ENCODE measurements at places on chromosomes 2 and 18.

GRCh38 chr2:214578442-214578841 is 167.6 kb downstream of the VWC2L start:
- no peak for DNase-seq

- no peak for DNase-seq
These were observed 81.4 kb upstream of the XPO1 start for GRCh38 chr2:61619561-61619960.

- peak; percentile 90 for DNase-seq
These were observed 1.0 kb downstream of the PPP3R1 start for GRCh38 chr2:68251187-68251854.

- DNase-seq: no peak
These were observed 31.2 kb downstream of the ADI1 start for GRCh38 chr2:3488061-3488531.

- DNase-seq: no peak
These were observed 11.8 kb downstream of the CCDC85A start for GRCh38 chr2:56195563-56195962.

DNA sequence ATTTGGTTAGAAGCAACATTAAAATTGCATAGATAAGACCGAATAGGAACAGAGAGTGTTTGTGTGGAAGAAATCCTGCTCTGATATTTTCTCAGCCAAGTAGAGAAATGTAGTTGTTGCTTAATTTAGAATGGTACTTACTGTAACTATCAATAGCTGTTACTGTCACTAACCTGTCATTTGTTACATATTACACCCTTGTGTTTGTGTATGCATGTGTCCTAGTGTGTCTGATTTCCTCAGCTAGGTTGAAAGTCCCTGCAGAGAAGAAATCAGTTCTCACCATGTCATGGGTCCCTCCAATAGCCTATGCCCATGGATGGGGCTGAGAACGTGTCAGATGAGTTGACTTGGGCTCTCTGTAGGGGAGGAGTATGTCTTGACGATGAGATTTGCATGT is 94.4 kb downstream of the SPTBN1 start:
- DNase-seq: no peak

GRCh38 chr2:237202288-237203030 is 116.8 kb downstream of the COPS8 start:
- no peak for DNase-seq
